Liver (tissue), 10 donors: ENCODE measurements at places on chromosomes 1 and 21. TPM values are rescaled to one million over a fixed set of nuclear protein-coding genes. Genes with fewer than 3 reads are reported as not detected.

SPRR2F gene
- total RNA-seq, result not detected

SPATC1L gene
- total RNA-seq, result 3.5 TPM

AGT gene
- total RNA-seq, result 1,430 TPM

SLC44A3 gene
- total RNA-seq, result 2.4 TPM

ERG gene
- 3.3 TPM for total RNA-seq

GRCh38 chr1:41661428-41662060 lies 177.1 kb upstream of the EDN2 start:
- DNase-seq, result no peak

- no peak for DNase-seq
Observed at GRCh38 chr1:119374208-119374874, 5.8 kb downstream of the HAO2 start.

- no peak for DNase-seq
Observed at GRCh38 chr1:12405325-12406210, 175.7 kb downstream of the VPS13D start.

GRCh38 chr21:17454315-17455027 lies 58.4 kb upstream of the CXADR start:
- DNase-seq, result peak; percentile 69

DNA sequence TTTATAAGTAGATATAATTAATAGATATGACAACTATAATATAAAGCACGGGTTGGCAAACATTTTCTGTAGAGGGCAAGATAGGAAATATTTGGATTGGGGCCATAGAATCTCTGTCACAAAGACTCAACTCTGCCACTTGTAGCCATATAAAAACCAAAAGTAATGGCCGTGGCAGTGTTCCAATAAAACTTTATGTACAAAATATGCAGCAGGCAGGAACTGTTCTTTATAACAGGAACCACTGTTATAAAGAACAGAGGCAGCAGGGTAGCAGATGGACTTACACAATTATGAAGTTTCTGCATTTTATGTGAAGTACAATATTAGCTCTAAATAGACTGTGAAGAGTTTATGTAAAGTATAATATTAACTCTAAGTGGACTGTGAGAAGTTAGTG lies 16.9 kb upstream of the QSOX1 start:
- DNase-seq, result no peak

DNA sequence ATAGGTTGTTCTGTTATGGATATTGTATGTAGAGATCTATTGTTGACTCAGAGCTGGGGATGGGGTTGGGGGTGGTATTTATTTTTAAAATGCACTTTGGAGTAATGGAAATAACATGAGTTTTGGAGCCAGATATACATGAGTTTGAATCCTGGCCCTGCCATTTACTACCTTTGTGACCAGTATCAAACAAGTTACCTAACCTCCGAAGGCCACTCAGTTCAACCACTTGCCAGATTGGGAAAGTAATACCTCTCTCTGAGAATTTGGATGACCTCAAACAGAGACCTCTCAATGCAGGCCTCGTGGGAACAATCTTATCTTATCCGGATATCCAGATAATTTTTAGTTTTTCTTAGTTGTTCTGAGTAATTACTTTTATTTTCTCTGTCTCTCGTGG lies 181.0 kb downstream of the FGGY start:
- no peak for DNase-seq

DNA sequence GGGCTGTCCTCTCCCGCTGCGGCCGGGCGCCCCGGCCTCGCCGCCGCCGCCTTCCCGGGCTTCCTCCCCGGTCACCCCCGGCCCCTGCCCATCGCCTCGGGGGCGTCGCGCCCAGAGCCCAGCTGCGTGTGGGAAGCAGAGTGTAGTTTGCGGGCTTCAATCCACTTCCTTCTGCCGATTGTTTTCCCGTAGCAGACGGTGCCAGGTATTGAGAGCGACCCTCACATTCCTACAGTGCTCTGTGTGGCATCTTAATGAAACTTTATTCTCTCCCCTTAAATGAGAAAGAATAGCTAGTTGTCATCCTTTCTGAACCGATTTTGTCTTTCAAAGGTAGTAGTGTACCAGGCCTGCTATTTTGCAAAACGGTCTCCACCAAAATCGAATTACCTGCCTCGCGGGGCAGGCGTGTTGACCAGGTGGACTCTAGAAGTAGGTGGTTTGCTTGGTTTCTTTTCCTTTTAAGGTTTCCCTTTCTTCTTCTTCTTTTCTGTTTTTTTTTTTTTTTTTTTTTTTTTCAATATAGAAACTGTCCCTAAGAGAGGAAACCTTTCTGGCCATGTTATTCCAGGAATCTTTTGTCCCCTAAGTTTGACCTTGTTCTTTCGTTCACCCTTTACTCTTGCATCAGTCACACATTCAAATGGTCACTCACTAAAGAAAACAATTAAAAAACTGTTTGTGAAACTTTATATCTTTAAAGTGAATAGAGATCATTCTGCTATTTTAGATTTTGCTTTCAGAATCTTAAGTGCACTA lies 881 bp downstream of the USP25 start:
- no peak for DNase-seq

DNA sequence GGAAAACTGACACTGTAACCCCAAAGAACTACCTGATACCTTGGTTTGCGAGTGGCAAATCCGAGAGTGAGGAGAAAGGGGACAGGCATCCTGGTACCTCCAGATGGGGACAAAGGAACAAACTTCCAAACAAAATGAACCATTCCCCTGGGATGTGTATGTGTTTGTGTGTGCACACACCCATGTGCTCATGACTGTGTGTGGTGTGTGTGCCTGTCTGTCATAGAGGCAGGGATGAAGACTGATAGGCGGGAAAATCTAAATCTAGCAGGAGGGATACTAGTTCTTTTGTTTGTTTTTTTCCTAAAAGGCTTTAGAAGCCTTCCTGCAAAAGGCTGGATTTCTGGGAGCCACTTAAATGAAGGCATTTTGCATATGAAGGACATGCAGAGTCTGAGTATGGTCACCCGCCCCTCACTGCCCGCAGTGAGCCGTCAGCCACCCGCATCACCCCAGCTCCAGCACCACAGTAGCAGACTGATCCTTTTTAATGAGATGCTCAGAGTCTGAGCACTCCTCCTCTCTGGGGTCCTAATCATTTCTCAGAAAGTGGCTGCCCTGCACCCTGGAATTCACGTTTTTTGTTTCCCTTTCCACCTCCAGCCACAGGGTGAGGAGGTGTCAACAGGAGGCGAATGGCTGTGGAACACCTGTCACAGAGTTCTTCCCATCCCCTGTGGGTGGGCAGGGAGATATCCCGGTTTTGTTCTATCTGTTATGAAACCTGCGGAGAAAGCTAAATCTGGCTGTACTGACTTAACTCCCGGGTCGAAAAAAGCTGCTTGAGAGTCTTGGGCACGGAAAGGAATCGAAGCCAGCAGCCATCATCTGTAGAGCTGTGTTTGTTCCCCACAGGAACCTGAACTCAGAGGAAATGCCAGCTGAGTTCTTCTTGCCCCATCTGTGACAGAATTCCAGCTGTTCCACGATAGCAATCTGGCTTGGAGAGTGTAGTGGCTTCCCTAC lies 34.9 kb downstream of the UTP25 start:
- DNase-seq, result no peak

GRCh38 chr1:95098196-95098595 lies 19.0 kb upstream of the TLCD4 start:
- no peak for DNase-seq
